ENCODE measurements at places on chromosomes 6 and 20.

DNA sequence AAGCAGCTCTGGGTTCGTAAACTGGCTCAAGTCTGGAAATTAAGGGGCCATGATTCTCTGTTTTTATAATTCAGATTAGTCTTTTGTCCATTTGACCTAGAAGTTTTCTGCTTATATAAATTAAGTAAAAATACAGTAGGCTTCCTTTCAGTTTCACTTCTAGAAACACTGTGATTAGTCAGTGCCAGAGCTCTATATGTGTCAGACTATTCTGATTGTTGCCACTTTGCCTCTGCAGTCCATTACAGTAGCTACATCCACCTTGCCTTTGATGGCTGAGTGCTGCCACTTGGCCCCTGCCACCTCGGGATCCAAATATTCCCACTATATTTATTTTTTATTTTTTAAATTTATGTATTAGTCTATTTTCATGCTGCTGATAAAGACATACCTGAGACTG lies 7.9 kb downstream of the ZC2HC1B start:
- DNase-seq = no peak

- DNase-seq = no peak
Measured at GRCh38 chr20:53421343-53421742, 172.3 kb downstream of the ZNF217 start.

DNA sequence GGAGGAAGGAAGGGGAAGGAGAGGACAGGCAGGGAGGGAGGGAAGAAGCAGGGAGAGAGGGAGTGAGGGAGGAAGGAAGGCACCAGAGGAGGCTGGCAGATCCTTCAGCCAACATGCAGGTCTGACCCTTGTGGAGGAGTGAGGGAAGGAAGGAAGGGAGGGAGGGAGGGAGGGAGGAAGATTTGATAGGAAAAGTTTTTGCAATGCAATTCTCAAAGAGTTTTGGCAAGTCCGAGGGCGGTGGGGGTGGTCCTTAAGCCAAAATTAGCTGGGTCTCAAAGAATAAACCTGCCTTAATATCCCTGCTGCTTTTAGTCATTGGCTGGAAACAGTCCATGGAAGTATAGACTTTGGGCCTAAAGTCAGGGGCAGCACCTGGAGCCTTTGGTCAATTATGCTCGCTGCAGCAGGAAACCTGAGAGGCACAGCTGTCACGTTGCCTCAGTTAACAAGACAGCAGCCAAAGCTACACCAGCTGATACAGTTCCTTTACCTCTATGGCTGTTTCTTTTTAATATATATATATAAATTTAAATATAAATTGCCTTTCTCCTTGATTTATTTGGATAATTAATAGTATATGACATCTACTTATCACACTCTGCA lies 115.7 kb upstream of the RALGAPA2 start:
- no peak for DNase-seq

DNA sequence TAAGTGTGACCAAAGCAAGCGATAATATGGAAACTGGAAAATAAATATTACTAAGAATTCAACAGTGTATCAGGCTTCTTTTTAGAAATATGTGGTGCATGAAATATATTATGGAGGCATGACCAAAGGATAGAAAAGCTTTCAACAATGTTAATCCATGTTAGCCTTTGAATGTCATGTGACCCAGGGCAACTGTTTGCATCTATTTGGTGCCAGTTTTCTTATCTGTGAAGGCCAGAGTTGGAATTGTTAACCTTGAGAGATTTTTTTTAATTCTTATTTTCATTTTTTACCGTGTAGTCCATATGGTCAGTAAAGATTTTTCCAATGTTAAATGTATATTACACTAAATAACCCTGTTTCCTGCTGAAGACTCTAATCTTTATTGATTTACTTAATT lies 411.1 kb downstream of the BCKDHB start:
- DNase-seq = no peak

DNA sequence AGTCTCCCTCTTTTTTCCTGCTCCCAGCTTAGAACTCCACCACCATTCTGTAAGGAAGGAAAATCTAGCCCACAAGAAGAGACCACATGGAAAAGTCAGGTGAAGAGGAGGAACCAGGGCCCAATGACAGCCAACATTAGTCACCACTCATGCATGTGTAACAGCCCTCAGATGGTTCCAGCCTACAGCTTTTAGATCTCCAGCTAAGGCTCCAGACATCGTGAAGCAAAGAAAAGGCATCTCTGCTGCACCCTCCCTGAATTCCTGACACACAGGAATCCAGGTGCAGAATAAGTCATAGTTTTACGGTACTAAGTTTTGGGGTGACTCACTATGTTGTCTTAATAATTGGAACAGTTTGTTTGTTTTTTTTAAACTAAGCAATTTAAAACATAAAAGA lies 25.5 kb downstream of the DCDC2 start:
- DNase-seq = no peak

- no peak for DNase-seq
Measured at GRCh38 chr6:110645685-110646418, 169.4 kb downstream of the CDK19 start.

DNA sequence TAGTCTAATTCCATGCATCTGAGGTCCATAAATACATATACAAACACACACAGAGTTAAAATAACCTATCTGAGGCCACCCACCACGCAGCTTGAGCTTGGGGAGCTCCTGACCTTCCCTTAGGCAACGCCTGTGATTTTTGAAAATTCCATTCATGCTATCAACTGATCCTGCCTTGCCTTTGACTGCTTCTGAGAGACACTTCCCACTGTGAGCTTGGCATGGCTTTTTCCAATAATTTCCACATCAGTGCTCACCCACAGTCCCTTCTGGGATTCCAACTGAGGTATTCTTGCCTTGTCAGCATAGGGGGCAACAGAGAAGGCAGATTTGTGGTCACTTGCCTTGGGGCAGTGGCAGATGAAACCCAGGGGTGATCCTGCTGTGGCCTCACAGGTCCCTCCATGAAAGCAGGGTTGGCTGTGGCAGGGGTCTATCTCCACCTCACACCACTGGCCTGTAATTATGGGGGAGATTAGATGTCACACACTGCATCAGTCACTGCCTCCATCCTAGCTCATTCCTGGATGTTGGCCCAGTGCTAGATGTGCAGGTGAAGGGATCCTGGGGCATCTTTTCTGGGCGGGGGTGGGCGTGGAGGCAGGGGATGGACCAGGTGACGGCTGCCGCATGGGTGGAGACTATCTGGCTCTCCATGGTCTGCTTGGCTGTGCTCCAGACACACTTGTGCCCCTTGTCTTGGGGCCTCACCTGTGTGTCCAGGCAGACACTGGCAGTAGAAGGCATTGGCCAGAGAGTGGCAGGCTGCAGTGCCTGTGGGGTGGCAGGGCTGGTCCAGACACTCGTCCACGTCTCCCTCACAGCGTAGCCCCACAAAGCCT lies 11.2 kb upstream of the GPSM3 start:
- no peak for DNase-seq

- DNase-seq = no peak
Measured at GRCh38 chr6:3803627-3804468, 45.3 kb upstream of the FAM50B start.

GRCh38 chr20:14332866-14333265 lies 4.5 kb downstream of the FLRT3 start:
- DNase-seq = no peak

GRCh38 chr6:137514418-137514817 lies 20.2 kb upstream of the OLIG3 start:
- DNase-seq = no peak

DNA sequence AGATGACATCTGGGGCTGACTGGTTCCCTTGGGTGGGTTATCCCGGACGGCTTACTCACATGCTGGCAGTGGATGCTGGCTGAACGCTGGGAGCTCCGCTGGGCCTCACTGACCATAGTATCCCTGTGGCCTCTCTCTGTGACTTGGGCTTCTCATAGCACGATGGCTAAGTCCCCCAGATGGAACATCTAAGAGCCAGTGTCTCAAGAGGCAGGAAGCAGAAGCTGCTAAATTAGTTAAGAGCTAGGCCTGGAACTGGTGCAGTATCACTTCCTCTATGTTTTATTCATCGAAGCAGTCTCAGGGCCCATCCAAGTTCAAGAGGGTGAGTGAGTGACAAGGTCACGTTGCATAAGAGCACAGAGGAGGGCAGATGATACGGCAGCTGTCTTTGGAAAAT lies 116.5 kb upstream of the LAMP5 start:
- DNase-seq = no peak

DNA sequence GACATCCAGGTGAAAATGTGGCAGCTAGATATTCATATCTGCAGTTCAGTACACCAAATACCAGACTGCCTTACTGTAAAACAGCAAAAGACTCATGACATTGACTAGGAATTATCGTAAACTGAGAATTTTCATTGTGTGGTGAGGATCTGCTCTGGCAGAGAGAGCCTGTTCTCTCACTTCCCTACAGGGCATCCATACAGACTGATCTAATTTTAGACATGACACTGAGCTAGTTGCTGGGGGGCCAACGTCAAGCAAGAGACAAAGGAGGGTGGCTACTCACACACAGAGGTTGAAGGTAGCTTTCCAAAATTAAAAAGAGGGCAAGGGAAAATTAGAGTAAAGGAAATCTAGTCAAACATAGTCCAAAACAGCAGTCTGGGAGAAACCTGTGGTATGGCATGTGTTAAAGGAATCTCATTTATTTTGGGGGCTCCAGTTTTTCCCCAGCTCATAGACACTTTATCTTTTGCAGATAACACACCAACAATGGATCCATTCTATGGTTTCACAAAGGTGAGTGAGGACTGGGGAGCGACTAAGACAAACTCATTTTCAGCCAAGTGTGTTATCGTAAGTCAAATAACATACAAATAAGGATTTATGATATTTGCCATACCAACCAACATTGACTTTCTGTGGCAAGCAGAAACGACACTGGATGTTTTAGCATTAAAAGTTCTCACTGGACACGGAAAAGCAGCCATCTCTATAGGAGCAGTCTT lies 36.6 kb upstream of the NHSL1 start:
- DNase-seq = no peak

DNA sequence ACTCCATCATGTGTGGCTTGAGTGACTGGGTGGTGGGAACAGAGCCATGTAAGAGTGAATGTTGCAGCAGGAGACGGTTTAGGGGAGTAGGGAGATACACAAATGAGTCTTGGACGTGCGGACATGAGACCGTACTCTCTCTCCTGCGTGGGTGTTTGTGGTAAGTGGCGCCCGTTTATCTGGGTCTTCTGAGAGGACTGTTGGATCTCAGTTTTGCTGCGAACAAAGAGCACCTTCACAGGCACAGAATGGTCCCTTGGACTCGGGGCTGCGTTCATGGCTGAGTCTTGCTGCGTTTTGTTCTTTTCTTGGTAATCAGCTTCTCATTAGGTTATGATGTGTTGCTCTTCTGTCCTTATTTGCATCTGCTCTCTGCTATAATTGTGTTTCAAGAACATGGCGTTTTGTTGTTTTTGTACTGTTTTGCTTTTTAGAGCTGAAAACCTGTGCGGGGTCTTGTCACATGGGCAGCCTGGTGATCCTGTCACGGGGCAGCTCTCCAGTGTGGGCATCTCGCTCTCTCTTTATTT lies 28.5 kb downstream of the STK35 start:
- DNase-seq = no peak

DNA sequence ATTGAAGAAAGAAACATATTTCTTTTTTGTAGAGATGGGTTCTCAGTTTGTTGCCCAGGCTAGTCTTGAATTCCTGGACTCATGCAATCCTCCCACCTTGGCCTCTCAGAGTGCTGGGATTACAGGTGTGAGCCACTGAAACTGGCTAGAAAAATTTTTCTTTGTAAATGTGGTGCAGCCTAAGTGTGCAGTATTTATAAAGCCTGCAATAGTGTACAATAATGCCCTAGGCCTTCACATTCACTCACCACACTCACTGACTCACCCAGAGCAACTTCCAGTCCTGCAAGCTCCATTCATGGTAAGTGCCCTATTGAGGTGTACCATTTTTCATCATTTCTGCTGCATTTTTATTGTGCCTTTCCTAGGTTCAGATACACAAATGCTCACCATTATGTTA lies 31.4 kb downstream of the NHSL1 start:
- no peak for DNase-seq

DNA sequence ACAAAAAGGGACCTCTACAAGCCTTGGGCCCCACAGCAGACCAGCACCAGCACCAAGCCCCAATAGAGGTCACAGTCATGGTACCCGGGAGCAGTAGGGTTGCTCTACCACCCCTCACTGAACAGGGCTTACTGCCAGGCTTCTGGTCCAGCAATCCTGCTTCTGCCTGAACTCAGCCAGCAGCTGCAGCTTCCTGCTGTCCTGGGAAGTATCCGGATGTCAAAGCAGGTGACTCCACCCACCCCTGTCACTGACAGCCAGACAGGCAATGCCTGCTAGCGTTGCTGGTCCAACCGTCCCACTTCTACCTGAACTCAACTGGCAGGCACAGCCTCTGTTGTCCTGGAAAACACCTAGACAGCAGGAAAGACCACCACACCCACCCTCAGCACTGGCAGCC lies 47.0 kb upstream of the PCSK2 start:
- DNase-seq = no peak

GRCh38 chr6:156866220-156867015 lies 89.2 kb downstream of the ARID1B start:
- DNase-seq = no peak

DNA sequence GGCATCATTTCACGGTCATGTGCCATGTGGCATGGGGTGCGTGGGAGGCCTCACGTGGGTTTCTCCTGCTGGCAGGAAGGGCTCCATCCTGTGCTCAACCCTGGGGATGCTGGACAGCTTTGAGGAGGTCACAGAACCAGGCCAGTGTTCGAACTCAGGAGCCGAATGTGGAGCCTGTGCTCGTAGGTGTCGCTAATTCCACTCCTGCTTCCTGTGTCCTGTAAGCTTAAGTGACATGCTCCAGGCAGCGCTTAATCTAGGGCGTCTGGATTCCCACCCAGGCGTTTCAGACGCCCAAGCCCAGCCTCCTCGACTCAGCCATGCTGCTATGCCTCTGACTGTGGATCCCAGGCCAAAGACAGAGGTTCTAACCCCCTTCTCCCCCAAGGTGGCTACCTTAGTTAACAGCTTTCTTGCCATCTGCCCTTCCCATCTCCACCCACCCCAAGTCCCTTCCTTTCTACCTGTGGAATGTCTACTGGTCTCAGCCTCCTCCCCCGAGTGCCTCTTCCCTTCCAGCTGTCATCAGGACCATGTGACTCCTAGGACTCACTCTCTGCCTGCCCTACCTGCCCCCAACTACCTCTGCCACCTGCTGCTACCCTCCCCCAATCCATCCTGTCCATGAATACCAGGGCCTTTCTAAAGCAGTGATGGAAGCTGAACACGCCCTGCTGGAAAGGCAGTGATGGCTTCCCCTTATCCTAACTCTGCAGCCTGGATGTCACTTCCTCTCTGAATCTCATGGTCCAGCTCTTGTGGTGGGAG lies 255.1 kb downstream of the CDH26 start:
- no peak for DNase-seq

DNA sequence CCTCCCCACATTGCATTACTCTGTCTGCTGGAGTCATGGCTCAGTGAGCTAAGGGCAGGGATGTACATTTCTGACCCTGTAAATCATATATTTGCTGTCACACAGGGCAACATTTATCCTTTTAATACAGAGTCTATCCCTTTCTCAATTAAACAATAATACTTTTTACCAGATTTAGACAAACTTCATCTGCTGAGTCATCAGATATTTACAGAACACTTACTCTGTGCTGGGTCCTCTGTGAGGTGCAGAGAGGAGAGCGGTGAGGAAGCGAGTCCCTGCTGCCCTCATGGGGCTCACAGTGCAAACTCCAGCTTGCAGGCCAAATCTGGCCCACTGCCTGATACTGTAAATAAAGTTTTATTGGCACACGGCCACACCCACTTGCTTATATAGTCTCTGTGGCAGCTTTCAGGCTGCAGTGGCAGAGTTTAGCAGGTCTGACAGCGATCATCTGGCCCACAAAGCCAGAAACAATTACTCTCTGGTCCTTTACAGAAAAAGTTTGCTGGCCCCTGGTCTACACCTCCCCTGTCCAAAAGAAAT lies 144.5 kb downstream of the CDH26 start:
- DNase-seq = no peak

Measured in stimulated activated CD4-positive, alpha-beta T cell treated with anti-CD3 and anti-CD28 coated beads, Interleukin-15, amount 100 ng/mL, for 48 hours (primary cell).